ENCODE measurements at places on chromosomes 7 and 10. TPM values are rescaled to one million over a fixed set of nuclear protein-coding genes. Genes with fewer than 3 reads are reported as not detected.

DNA sequence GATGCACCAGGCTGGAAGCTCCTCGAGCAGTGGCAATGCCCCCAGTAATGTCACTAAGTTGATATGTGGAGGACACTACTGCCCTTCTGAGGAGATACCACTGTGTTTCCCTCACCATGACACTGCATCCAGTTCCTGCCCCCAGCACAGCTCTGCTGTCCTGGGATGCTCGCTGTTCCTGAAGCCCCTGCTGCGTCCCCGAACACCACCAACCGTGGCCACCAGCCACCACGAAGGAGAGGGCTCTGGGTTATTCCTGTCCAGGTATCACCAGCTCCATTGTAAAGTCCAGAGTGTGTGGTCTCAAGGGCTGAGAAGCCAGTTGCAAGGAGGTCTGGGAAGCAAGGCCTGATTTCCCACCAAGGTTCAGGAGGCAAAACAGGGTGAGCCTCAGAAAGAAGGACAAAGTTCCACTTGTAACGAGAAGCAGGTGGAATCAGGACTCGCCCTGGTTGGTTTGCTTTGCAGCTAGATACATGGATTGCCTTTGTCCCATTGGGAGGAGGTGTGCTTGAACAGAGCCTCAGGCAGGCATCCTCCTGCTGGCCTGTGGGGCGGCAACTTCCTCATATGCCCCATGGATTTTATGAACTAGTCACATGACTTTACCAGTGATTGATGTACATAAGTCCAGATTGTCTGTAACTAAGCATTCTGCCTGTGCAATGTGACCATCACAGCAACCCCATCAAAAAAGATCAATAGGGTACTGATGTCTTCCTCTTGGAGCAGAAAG, 427.0 kb upstream of the VSTM2A start:
- H3K27me3 ChIP-seq, result no peaks in the 10 kb centered on the region
- DNase-seq, result no peak
- no peaks in the 10 kb centered on the region for H3K4me1 ChIP-seq
- H3K4me3 ChIP-seq, result no peak overlapping the region
- H3K27ac ChIP-seq, result no peak overlapping the region

DNA sequence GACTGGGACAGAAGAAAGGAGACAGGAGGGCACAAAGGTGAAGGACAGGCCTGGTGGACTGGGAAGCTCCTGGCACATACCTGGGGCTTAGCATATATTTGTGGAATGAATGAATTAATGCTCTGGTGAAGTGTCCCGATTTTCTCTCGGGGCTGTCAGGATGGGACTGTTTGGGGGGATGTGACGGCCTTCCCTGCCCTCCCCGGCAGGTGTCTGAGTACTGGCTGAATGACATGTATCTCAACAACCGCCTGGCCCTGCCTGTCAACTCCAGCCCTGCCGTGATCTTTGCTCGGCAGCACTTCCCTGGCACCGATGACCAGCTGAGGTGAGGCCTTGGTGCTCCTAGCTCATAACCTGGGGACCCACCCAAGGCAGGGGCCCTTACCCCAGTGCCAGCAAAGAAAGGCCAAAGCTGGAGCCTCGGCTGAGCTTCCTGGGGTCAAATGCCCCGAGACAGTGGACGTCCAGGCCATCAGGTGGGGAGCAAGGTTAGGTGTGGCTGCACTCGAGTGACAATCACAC, 6.5 kb downstream of the CHAT start:
- H3K27ac ChIP-seq, result no peak overlapping the region
- H3K27me3 ChIP-seq, result peaks cover 21% of the 10 kb centered on the region
- H3K4me1 ChIP-seq, result no peaks in the 10 kb centered on the region
- no peak overlapping the region for H3K4me3 ChIP-seq
- no peaks in the 10 kb centered on the region for H3K36me3 ChIP-seq

DNA sequence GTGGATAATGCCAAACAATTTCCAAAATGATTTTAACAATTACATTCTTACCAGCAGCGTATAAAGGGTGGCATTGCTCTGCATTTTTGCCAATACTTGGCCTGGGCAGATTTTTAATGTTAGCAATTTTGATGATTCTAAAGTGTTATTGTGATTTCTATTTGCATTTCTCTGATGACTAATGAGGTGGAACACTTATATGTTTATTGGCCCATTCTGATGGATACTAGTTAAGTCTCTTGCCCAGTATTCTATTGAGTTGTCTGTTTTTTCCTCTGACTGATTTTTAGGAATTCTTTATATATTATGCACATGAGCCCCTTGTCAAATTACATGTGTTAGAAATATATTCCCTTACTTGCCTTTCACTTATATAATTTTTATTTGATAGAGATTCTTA, 86.8 kb downstream of the TMEM26 start:
- no peaks in the 10 kb centered on the region for H3K4me1 ChIP-seq
- no peak overlapping the region for H3K27ac ChIP-seq
- H3K36me3 ChIP-seq, result no peaks in the 10 kb centered on the region

DNA sequence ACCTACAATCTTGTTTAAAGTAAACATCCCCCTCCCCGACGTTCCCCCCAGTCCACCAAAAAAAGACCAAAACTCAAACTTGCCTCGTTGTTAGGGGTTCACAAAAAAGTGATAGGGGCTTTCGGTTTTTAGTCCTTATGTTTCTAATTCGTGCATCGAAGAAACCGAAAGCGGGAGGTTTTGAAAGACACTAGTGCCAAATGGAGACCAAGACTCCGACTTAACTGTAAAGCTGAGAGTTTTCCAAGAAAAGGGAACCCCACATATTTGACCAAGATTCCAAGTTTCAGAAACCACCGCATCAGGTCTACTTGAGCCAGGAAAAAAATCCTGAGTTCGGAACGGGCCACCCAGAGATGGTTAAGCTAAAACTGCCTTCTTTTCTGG, 534 bp downstream of the PSMA2 start:
- H3K4me3 ChIP-seq, result peak overlapping the region; percentile 97
- H3K27ac ChIP-seq, result peak overlapping the region; percentile 93
- H3K36me3 ChIP-seq, result peaks cover 61% of the 10 kb centered on the region
- H3K27me3 ChIP-seq, result no peaks in the 10 kb centered on the region

Gene MUC3A
- not detected for total RNA-seq

DNA sequence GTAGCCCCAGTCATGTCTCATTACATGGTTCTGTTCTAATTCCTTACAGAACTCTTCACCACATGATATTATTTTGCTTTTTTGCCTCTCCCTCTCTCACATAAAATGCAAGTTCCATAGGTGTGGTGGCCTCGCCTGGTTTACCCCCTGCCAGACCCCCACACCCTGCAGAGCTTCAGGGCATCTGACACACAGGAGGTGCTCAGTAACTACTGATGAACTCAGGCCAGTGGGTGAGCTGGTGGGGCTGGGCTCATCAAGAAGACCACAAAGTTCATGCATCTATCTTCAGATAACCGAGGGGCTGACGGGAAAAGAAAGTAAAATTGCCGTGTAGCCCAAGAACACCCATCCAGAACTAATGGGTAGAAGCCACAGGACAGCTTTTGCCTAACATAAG, 253.1 kb downstream of the GRID1 start:
- no peaks in the 10 kb centered on the region for H3K4me1 ChIP-seq
- H3K4me3 ChIP-seq, result no peak overlapping the region
- H3K36me3 ChIP-seq, result no peaks in the 10 kb centered on the region
- no peaks in the 10 kb centered on the region for H3K27me3 ChIP-seq
- no peak overlapping the region for H3K27ac ChIP-seq

Gene IGF2BP3
- 0.68 TPM for total RNA-seq

GRCh38 chr10:13139150-13139549, 22.2 kb upstream of the MCM10 start:
- peaks cover 90% of the 10 kb centered on the region for H3K36me3 ChIP-seq
- DNase-seq, result no peak
- no peaks in the 10 kb centered on the region for H3K4me1 ChIP-seq
- H3K27me3 ChIP-seq, result no peaks in the 10 kb centered on the region

- DNase-seq, result no peak
- H3K36me3 ChIP-seq, result no peaks in the 10 kb centered on the region
- H3K27me3 ChIP-seq, result no peaks in the 10 kb centered on the region
- no peaks in the 10 kb centered on the region for H3K4me1 ChIP-seq
These were observed 347.8 kb downstream of the ETV1 start for GRCh38 chr7:13641714-13642113.

DNA sequence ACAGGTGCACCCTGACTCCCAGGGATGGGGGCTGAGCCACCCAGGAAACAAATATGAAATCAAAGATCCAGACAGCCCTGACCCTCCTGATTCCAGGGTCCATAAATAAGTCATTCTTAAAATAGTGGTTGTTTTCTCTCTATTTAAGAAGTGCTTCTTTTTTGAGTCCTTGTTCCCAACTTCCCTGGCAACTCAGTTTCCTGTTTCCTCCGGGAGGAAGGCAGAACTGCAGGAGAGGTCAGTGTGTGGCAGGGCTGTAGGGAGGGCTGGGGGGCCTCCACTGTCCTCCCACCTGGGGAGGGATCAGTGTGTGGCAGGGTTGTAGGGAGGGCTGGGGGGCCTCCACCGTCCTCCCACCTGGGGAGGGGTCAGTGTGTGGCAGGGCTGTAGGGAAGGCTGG, 88.7 kb upstream of the PDGFA start:
- DNase-seq, result no peak
- H3K4me1 ChIP-seq, result peaks cover 50% of the 10 kb centered on the region
- no peak overlapping the region for H3K27ac ChIP-seq

- H3K4me1 ChIP-seq, result peaks cover 41% of the 10 kb centered on the region
- H3K36me3 ChIP-seq, result peaks cover 14% of the 10 kb centered on the region
- H3K27ac ChIP-seq, result no peak overlapping the region
- H3K27me3 ChIP-seq, result no peaks in the 10 kb centered on the region
These were observed 35.3 kb downstream of the SMURF1 start for GRCh38 chr7:99108613-99109012.

Gene PRLHR
- not detected for total RNA-seq

Gene FRMPD2
- not detected for total RNA-seq

Gene ASNS
- 95.5 TPM for total RNA-seq

GRCh38 chr7:22181663-22182062, 175.3 kb downstream of the RAPGEF5 start:
- H3K4me3 ChIP-seq, result peak overlapping the region; percentile 18
- peaks cover 32% of the 10 kb centered on the region for H3K4me1 ChIP-seq
- H3K36me3 ChIP-seq, result no peaks in the 10 kb centered on the region
- peaks cover 33% of the 10 kb centered on the region for H3K27me3 ChIP-seq

Gene DEPP1
- total RNA-seq, result 1.9 TPM

Gene LRRD1
- total RNA-seq, result not detected

DNA sequence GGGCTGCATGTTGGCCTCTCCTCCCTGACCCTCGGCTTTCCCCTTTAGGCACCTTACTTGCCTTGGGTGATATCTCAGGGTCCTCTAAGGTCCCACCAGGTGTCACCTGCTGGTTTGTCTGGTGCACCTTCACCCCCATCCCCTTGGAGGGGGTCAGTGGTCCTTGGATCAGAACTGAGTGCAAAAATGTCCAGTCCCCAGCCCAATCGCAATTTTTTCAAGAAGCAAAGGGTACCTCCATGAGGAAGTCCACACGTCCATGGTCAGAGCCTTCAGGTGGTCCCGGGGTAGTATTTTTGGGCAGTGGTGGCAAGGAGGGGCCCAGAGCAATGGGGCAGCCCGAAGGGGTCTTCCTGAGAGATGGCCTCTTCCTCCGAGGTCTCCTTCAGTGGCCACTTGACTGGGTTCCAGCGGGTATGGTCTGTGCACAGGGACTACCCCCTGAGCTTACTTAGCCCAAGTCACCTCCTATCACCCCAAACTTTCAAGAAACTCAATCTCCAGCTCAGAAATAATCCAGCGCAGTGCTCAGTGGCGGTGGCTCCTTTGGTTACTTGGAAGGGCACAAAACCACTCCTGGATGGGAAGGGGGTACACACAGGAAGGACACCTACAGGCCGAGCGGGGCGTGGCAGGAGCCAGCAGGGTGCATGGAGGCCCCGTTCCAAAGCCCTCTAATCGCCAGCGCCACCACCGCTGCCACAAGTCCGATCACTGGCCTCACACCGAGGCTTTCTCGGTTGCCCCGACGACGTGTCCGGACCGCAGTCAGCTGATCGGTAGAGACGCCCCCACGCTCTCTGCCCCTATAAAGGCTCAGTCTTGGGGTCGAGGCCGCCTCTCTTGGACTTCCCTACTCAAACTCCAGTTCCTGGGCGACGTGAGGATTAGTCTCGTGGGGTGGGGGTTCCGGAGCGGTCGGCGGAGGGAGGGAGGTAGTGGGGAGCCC, 4.5 kb downstream of the SAP25 start:
- H3K27ac ChIP-seq, result peak overlapping the region; percentile 32
- peaks cover 9% of the 10 kb centered on the region for H3K36me3 ChIP-seq
- DNase-seq, result peak; percentile 54
- peaks cover 45% of the 10 kb centered on the region for H3K4me1 ChIP-seq
- no peaks in the 10 kb centered on the region for H3K27me3 ChIP-seq

GRCh38 chr10:36178616-36179015, 536.5 kb upstream of the FZD8 start:
- no peaks in the 10 kb centered on the region for H3K36me3 ChIP-seq
- no peak overlapping the region for H3K4me3 ChIP-seq
- no peaks in the 10 kb centered on the region for H3K27me3 ChIP-seq
- H3K27ac ChIP-seq, result no peak overlapping the region
- no peaks in the 10 kb centered on the region for H3K4me1 ChIP-seq

Gene ACSL5
- 55.1 TPM for total RNA-seq

Gene NUTM2E
- 0.18 TPM for total RNA-seq

- H3K4me3 ChIP-seq, result no peak overlapping the region
- H3K27ac ChIP-seq, result no peak overlapping the region
- no peaks in the 10 kb centered on the region for H3K36me3 ChIP-seq
These were observed 1.9 kb downstream of the SEMA4G start for GRCh38 chr10:100970914-100971811.

DNA sequence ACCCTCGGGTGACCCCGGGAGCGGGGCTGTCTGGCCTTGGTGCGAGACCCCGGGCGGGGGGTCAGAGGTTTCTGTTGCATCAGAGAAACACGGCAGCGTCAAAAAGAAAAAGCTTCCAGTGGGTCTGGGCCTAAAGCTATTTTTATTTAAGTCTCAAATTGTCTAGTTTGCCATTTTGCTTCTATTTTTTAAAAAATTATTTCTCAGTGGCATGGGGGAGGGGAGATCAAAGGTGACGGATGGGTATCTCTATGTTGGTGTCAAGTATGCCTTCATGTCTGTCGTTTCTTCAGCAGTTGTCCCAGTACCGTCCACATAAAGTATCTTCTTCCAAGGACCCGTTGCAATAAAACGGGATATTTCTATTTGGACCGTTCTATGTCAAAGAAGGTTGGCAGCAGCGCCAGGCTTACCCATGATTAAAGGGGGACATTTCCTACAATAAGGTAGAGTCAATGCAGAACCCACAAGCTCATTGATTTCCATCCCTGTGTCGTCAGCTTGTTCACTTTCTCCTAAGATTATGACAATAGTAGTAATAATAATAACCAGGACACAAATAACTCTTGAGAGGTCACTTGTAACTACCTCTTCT, 26.0 kb upstream of the VAX1 start:
- no peak overlapping the region for H3K4me3 ChIP-seq
- DNase-seq, result no peak
- H3K36me3 ChIP-seq, result peaks cover 4% of the 10 kb centered on the region
- peaks cover 18% of the 10 kb centered on the region for H3K4me1 ChIP-seq
- peaks cover 84% of the 10 kb centered on the region for H3K27me3 ChIP-seq
- H3K27ac ChIP-seq, result no peak overlapping the region

Gene EBLN1
- not detected for total RNA-seq

Gene CCL26
- not detected for total RNA-seq

Gene SPACDR
- total RNA-seq, result 4.3 TPM

DNA sequence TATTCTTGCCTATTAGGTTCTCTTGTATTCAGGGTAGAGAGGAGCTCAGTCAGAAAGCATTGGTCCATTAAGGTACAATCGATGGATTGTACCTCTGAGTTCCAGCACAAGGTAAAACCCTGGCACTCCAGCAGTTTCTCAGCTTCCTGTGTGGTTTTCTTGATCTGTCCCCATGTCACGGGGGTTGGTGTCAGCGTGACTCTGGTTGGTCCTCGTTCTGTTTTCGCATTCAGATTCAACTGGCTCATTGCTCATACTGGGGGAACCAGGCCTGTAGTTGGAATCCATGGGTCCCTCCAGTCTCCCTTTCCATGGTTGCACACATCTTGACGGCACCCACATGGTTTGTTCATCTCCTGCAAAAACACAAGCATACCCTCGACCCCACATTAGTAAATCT, 32.7 kb upstream of the RASGEF1A start:
- peaks cover 8% of the 10 kb centered on the region for H3K27me3 ChIP-seq
- peaks cover 76% of the 10 kb centered on the region for H3K4me1 ChIP-seq
- H3K27ac ChIP-seq, result peak overlapping the region; percentile 90
- peaks cover 40% of the 10 kb centered on the region for H3K36me3 ChIP-seq

Gene THSD7A
- not detected for total RNA-seq
